ENCODE measurements at places on chromosomes 6 and 20.
A peak's percentile ranks its signal among the peaks of the same experiment; 100 is the strongest.

GRCh38 chr6:27752038-27752885, 159.9 kb downstream of the OR2B2 start:
- peak; percentile 69 for DNase-seq

- no peak for DNase-seq
Observed at GRCh38 chr20:39968495-39968894, 720.5 kb downstream of the MAFB start.

- no peak for DNase-seq
Observed at GRCh38 chr6:157906537-157907061, 75.1 kb upstream of the SYNJ2 start.

- peak; percentile 4 for DNase-seq
Observed at GRCh38 chr20:21396599-21397340, 556 bp downstream of the NKX2-4 start.

DNA sequence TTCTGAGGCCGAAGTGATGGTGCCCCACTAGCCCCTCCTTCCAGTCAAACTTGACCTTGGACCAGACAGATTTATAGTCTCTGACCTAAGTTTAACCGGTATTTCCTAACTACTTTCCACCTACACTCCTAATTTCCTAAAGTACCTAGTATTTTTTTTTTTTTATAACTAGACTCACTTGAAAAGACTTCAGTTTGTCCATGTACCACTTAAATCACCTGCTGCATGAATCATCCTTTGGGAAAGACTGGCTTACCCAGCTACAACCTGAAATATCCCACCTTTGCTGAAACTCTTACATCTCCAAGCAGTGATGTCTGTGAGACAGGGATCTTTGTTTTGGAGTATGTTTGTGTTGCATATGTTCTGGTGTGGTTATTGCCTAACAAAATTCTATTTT, 71.1 kb downstream of the ZDHHC14 start:
- no peak for DNase-seq

DNA sequence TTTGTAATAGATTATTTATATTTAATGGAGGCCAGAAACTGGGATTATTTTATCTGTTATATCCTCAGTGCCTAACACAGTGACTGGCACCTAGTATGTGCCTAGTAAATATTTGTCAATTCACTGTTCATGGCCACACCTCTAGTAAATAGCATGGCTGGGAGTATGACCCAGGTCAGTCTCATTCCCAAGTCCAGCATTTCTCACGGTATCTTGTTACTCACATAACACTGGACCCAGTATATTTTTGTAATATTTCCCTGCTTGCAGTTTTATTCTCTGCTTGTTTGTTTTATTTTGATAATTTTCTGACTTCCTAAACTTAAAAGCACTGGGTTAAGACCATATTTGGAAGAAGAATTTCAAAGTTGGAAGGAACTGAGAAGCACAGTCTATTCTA, 47.7 kb downstream of the CTNNBL1 start:
- DNase-seq = no peak

DNA sequence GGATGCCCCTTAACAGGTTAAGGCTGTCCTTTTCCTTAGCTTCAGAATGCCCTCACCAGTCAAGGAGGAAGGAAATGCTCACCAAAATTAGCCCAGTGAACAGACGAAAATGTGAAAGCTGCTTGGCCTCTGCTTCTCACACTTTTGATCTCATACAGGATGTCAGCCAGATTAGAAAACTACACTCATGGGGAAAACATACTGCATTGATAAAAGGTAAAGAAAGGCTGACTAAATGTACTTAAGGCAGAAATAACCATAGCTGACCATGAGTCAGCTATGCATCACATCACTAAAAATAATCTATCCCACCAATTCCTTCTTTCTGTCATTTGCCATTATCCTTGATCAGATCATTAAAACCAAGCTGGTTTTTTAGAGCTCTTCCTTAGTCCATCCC, 198.4 kb upstream of the TENT5A start:
- DNase-seq = peak; percentile 37

DNA sequence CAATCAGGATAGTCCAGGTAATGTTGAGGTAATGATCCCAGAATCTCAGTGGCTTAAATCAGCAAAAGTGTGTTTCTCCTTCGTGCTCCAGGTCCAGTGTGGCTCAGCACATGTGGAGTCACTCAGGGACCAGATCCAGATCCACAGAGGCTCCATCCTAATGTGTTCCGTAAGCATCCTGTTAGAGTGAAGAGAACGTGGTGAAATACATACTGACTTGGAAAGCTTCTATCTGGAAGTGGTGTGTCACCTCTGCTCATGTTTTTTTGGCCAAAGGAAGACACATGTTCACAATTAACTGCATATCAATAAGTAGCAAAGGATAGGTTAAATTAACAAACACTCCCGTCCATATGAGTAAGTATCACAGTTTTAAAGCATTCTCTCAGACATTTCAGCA, 26.8 kb upstream of the PREP start:
- no peak for DNase-seq

DNA sequence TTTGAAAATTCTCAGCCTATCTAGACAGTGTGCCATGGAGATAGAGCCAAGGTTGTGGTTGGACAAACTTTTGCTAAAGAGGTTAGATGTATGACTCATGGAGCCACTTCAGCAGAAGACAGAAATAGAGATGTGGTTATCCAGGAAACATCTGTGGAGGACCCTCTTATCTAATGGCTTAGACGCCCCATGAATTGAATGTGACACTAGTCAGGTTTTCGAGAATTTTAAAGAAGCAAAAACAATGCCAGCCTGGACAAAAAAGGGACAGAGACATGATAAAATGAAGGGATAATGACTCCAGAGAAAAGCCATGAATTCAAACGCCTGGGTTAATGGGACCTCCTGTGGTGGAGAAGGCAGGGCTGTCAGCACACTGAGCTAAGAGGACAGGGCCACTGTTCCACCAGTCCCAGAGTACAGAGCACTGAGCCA, 280.5 kb downstream of the CLVS2 start:
- no peak for DNase-seq

DNA sequence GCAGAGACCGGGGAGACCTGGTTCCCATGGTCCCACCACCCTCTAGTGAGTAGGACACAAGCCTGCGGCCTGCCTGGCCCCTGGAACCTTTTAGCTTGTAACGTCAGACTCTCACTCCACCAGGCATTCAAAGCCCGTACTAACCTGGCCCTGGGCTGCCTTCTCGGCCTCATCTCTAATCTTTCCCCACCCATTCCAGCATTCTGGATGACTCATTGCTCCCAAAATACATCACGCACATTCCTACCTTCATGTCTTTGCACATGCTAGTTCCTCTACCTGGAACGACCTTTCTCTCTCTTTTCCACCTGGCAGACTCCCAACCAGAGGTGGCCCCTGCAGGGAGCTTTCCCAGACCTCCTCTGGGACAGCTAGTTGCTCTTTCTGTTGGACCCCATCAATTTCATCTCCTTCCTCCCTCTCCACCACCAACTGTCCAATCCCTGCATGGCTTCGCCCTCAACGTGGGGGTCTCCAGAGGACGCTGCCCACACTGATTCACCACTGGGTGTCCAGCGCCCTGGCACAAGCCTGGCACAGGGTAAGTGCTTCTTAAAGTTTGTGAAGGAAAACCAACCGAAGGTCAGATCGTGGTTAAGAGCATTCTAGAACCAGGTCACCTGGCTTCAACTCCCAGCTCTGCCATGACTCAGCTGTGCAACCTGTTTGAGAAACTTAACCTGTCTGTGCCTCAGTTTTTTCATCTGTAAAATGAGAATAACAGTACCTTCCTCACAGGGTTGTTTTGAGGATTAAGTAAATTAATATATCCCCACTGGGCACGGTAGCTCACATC, 35.2 kb downstream of the JPH2 start:
- DNase-seq = no peak

DNA sequence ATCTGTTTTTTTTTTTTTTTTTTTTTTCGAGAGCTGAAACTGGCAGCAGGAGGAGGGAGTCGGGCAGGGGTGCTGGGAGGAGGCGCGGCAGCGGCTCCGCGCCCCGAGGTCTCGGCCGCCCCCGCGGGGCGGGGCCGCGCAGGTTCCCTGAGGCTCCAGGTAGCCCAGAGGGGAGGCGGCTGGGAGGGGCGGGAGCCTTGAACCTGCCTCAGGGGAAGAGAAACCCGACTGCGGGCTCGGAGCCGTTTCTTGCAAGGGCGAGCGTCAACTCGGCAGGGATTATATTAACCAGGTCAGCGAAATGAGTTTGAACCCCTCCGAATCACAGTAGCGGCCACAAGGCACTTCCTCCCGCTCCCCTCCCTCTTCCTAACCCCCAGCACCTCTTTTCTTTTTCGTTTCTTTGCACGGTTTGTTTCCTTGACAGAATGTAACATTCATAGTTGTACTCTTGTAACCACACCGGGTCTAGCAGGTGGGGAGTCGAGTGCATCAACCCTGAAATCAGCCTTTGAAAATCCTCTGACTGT, 2.0 kb downstream of the MYB start:
- no peak for DNase-seq
